ENCODE measurements at places on chromosomes 5 and 9.

GRCh38 chr5:159854916-159855315 is 61.4 kb upstream of the ADRA1B start:
- no peak for DNase-seq

DNA sequence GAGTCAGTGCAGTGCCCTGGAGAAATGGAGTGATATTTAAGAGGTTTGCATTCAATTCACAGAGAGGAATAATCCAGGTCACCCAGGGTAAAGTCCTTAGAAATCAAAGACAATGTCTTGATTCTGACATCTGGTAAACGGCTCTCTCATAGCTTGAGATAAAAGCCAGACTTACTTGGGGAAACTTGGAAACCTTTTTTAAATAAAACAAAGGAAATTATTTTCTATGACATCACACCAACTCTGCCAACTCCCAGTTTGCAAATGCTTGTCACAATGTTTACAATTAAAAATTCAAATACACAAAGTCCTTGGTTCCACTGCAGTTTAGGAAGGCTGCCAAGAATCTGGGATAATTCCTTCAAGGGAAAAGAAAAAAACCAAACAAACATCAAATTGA is 255.1 kb upstream of the NREP start:
- DNase-seq: no peak

DNA sequence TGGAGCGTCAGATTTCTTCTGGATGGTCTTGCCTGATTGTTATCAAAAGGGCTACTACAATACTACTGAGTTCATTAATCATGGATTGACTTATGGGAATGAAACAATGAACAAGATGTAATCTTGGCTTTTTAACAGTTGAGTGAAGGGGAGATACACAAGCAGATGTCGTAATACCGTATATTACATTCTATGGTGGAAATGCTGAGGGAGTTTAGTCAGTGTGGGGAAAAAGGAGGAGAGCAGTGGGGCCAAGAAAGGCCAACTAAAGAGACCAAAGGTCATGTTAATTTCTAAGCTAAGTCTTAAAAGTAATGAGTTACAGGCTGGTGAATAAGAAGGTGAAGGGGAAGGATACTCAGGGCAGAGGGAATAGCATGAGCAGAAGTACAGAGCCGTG is 29.0 kb upstream of the PSAT1 start:
- DNase-seq: no peak

GRCh38 chr9:83526901-83527300 is 11.3 kb downstream of the FRMD3 start:
- DNase-seq: no peak

DNA sequence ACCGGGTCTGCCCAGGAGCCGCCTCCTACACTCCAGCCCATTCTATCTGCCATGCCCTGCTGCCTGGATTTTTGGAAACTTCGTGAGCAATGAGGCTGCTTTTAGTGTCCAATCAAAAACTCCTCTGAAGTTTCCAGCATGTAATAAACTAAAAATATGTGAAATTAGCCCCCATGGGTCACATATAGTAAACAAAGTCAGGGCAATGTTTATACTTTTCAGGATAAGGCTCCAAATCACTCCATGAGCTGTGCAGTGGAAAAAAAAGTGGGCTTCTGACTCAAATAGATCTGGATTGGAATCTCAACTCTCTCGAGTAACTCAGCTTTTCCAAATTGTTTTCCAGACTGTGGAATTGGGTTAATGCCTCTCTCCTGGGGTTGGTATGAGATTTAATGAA is 68.2 kb downstream of the PIK3R1 start:
- DNase-seq: no peak

DNA sequence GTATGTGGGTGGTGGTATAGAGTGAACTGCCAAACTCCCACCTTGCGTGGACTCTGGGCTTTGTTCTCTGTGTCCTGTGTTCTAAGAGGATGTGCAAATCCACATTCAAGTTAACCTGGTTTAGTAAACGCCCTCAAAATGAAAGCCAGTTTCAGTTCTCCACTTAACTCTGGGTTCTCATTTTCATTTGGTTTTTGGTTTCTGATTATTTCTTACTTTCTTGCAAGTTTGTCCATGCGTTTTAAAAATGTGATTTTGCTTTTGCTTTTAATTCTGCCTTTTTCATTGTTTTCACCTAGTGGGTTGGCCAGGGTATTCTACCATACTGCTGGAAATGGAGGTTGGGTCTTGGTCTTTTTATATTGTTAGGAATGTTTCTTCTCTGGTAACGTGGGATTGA is 38.2 kb downstream of the GALNT10 start:
- DNase-seq: peak; percentile 54

DNA sequence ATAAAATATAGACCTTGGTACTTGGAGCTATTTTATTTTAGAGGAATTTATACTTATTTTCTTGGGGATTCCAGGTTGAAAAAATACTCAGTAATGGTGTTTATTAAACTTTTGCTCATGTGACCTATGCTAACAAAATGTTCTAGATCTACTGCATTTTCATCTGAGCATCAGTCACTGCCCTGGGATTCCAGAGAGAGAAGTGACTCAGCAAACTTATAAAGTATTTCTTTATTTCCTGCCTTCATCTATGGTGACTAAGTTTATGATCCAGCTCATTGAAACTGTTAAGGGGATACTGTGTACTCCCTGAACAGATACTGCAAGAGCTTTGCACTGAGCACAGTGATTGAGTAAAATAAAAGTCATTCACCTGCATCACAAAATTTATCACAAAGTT is 298.5 kb upstream of the CDH18 start:
- no peak for DNase-seq

GRCh38 chr9:99824378-99825171 is 2.9 kb downstream of the NR4A3 start:
- peak; percentile 78 for DNase-seq

GRCh38 chr5:43839218-43839617 is 236.2 kb downstream of the NNT start:
- no peak for DNase-seq

- no peak for DNase-seq
These were observed 370.6 kb upstream of the IRX4 start for GRCh38 chr5:2253040-2253975.

DNA sequence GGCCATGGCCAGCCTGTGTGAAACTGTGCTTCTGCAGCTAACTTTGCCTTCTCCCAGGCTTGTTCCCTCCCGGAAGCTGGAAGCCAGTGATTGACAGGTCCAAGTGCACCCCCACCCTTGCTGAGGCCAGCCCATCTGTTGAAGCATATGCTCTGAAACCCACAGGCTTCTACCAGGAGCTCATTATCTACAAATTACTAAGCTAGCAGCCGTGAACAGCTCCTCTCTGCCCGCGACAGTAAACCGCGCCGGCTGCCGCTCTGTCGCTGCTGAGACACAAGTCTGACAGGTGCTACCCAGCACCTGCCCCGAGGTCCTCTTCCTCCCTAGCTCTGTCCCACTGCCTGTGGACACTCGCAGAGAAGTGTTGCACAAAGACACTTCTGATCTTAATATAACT is 490.9 kb downstream of the GADD45G start:
- DNase-seq: no peak

- no peak for DNase-seq
These were observed 78.2 kb downstream of the ANKRD55 start for GRCh38 chr5:56154732-56155484.

GRCh38 chr5:18219241-18219640 is 585.0 kb downstream of the TAF11L14 start:
- no peak for DNase-seq

DNA sequence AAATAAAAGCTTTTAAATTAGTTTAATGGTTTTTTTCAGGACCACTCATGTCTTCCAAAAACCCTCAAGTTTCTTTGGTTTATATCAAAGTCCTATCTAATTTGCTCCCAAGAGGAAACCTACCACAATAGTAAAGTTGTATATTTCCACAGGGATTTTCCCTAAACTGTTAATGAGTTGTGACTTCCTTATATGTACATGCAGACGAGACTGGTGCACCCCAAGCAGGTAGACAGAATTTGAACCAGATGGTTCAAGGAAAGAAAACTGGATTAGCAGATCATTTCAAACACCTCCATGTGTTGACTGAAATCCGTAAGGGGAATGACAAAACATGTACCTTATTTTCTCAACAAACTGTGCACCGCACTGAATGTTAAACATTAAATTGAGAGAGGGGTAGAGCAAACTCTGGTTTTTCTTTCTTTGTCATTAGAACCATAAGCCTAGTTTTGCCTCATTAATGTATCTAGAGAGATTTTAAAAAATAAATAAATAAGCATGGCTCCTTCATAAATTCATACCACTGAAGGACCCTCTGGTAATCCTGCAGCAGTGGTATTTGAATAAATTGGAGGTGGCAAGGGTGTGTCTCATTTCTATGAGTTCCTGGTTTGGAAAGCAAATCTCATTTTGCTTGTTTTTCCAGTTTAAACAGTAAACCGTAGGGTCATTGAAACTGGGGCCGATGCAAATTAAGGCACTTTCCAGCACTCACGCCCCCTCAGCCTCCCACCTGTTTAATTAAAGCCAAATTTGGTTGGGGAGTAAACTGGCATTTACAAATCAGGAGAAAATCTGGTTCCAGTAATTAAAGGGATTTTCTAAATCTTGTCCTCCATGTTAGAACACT is 51.1 kb downstream of the ENC1 start:
- no peak for DNase-seq
